ENCODE measurements at places on chromosomes 11 and 22.
A peak's percentile ranks its signal among the peaks of the same experiment; 100 is the strongest.

- DNase-seq: no peak
These were observed 30.8 kb downstream of the CCDC90B start for GRCh38 chr11:83255366-83255765.

GRCh38 chr11:26860091-26860780 is 133.7 kb upstream of the FIBIN start:
- DNase-seq: no peak

DNA sequence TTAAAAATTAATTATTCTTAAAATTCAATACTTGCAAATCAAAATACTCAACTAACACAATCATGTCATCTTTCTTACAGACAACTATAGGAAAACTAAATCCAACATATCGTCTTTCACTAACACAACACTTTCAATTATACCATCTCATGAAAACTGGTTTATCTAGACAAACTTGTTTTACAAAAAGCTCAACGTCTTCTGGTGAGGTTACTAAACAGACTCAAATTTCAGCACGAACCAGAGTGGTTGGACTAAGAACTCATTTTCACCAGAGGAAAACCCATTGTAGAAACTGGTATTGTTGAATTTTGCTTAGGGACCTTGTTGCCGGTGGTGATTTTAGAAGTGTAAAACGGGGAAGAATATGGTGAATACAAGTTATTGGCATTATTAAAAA is 52.2 kb downstream of the NUP98 start:
- peak; percentile 89 for DNase-seq

DNA sequence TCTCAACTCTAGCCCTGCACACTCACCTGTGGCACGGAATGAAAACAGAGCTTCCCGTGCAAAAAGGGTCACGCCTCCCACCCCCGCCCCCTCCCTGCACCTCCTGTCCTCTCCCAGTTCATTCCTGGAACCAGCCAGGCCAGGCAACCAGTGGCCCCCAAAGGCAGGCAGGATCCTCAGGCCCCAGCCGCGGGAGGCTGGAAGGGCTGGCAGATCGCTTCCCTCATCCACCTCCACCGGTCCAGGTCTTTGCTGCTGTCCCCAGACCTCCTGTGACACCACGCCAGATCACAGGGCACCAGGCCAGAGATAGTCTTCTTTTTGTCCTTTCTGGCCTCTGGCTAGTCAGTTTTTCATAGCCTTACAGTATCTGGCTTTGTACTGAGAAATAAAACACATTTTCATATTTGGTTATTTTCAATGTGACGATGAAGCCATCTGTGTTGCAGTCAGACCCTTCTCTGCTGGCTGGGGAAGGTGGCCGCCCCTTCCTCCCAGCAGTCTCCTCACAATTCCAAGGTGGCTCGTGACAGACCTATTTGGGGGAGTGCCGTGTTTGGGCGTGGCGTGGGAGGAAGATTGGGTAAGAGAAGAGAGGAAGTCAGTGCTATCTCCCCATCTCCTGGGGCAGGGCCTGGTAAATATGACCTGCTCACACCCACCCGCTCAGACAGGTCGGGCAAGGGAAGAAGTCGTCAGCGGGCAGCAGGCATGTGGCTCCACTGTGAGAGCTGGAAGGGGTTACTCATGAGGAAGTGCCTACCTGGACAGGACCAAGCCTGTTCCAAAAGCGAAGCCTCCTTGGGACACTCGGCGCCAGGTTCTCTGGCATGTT is 9.1 kb downstream of the SSH3 start:
- DNase-seq: no peak

GRCh38 chr22:50338042-50338573 is 5.0 kb upstream of the PPP6R2 start:
- DNase-seq: no peak

DNA sequence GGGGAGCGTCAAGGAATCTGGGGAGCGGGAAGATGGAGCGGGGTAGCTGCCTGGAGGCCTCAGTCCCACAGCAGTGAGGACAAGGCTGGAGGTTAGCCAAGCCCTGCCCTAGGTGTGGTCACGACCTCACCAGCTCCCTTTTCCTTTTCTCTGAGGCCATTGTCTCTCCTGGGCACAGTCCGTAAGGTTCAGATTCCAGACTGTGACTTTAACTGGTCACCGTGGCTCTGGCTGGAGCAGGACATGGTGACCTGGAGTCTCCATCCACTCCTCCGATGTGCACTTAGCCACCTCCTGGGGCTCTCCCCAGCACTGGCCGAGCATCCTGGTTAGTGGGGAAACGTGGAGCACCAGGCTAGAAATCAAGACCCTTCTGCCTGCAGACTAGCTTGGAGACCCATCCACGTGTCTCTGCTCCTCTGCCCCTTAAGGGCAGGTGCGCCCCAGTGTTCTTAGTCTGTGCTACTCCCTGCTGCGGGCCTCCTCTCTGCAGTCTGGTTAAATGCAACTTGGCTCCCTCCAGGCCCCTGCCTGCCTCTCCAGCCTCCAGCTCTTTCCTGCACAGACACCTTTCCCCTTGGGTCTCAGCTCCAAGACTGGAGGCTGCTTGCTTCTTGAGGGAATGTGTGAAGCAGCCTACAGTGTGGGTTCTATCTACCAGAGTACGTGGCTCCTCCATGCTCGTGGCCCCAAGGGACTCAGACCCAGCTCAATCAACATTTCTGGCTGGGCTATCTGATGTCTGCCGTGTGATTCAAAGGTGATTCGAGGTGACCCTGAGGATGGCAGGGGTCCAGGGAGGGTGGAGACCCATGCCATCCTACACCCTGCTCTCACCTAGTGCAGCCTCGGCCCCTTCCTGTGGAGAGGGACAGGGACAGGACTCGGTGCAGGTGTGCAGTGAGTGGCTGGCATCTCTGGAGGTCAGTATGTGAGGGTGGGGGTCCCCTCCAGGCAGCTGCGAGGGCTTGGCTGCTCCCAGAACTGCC is 5.2 kb downstream of the SLC25A1 start:
- DNase-seq: no peak

GRCh38 chr11:113396690-113397089 is 9.1 kb downstream of the ANKK1 start:
- DNase-seq: peak; percentile 16

GRCh38 chr11:116471608-116472256 is 301.1 kb downstream of the BUD13 start:
- DNase-seq: no peak

- no peak for DNase-seq
These were observed 66.5 kb downstream of the DBX1 start for GRCh38 chr11:20093775-20094174.

- DNase-seq: no peak
These were observed 120.2 kb downstream of the NECTIN1 start for GRCh38 chr11:119608781-119609180.

DNA sequence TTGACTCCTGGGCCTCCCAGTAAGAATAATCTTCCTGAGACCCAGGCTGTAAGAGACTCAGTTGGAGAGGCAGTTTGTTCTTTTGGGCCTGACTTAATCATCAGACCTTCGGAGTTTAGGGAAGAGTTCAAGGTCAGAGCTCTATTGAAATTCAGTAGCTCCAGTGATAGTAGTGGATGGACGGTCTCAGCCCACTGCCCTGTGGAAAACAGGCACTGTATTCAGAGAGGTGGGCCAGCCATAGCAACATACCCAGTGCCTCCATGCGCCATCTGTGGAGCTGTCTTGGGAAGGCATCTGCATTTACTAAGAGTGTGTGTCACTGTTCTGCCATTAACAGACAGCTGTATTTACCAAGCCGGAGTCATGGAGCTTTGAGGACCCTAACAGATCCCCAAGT is 2.9 kb downstream of the SMARCB1 start:
- no peak for DNase-seq

- DNase-seq: no peak
These were observed 1.1 kb upstream of the PRG2 start for GRCh38 chr11:57391539-57391938.

GRCh38 chr11:113332638-113333329 is 18.4 kb downstream of the TTC12 start:
- DNase-seq: no peak

DNA sequence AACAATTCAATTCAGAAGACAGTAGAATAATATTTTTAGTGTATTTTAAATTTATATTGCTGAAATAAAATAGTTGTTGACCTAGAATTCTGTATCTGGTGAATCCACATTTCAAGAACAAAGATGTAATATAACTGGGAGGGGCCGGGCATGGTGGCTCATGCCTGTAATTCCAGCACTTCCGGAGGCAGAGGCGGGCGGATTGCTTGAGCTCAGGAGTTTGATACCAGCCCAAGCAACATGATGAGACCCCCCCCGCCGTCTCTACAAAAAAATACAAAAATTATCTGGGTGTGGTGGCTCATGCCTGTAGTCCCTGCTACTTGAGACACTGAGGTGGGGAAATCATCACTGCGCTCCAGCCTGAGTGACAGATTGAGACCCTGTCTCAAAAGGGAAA is 72.6 kb downstream of the CD82 start:
- no peak for DNase-seq

- DNase-seq: peak; percentile 91
These were observed 67.2 kb upstream of the BMAL1 start for GRCh38 chr11:13210424-13210823.

GRCh38 chr22:36445158-36445668 is 36.2 kb downstream of the TXN2 start:
- no peak for DNase-seq

DNA sequence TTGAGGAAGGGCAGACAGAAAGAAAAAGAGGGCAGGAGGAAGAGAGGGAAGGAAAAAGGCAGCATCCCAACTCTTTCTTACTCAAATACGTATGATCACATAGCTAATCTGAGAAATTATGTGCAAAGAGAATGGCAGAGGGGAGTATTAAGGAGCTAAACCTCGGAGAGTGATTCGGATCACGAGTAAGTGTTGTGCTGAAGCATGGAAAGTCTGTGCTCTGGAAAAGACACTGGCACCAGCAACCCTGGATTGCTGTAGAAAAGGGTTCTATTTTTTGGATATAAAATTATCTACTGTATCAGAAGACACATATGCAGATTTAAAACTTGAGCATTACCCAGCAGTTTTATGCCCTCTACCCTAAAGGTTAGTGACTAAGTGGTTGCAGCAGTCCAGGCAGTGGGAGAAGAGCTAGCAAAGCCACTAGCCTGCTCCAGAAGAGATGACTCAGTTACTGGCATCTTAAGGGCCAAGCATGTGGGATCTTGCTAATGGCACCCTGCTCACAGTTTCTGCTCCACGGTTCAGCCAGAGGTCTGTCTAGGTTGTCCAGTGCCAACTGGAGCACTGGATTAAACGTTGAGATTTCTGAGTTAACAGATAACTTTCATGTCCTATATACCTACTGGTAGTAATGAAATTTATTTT is 151.7 kb downstream of the SWAP70 start:
- DNase-seq: no peak
